ENCODE measurements at places on chromosomes 13 and 19. TPM values are rescaled to one million over a fixed set of nuclear protein-coding genes. Genes with fewer than 3 reads are reported as not detected.

GRCh38 chr19:50799547-50799851, 9.3 kb downstream of the ACP4 start:
- no peak for DNase-seq

The MEIS3 gene
- 6.3 TPM for total RNA-seq

The RASGRP4 gene
- not detected for total RNA-seq

The OR7C1 gene
- not detected for total RNA-seq

DNA sequence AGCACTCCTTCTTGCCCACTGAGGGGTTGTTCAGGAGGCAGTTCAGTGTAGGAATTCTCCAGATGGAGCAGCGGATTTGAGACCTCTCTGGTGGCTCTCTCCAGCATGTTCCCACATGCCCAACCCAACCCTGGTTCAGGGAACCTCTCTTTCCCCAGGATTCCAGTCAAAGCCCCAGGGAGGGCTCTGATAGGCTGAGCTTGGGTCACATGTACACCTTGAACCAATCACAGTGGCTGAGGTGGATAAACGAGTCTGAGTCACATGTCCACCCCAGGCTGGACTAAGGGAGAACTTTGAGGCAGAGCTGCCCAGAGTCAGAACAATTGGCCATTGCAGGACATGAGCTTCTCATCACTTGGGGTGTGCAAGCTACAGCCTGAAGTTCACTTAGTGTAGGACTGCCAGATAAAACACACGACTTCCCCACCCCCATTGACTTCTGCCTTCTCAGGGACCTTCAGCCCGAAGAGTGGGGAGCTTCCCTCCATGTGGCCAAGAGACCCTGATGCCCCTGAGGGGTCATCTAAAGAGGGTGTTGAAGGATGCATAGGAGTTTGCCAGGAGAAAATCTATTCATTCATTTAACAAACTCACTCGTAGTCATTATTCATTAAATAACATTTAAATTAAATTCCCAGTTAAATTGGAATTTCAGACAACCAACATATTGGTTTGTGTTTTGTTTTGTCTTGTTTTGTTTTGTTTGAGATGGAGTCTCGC, 4.0 kb upstream of the MAST3 start:
- peak; percentile 67 for DNase-seq

DNA sequence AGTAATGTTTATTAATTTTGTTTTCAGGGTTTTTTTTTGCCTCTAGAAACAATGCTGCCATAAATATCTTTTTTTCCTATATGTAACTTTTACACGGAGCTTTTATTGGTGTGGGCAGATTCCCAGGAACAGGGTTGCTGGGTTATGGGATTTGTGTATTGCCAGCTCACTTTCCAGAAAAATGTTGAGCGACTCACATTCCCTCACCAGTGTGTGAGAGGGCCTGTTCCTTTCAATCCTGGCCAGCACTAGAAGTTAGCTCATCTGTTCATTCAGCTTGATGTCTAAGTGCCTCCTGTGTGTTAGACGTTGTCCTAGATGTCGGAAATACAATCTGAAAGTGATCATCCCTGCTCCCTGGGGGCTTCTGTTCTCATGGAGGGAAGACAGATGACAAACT, 2.6 kb downstream of the ZNF71 start:
- no peak for DNase-seq

DNA sequence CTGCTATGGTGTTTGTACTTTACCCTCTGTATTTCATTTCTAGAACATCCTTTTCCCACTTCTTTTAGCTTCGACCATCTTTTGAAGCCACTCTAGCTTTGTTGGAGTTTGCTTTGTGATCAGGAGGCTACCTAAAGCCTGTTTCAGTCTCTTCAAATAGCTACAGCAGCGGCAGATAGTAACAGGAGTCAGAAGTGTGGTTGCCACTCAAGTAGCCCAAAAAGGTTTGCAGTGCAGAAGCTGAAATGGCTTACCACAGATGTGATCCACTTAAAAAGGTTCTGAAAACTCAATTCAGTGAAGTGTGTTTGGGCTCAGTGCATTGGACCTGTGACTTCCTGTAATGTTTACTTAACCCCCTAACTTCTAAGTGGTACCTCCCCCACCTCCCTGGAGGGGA, 26.2 kb downstream of the WASF3 start:
- DNase-seq: no peak

The SLITRK5 gene
- total RNA-seq: not detected

The PCDH20 gene
- total RNA-seq: 1.0 TPM

DNA sequence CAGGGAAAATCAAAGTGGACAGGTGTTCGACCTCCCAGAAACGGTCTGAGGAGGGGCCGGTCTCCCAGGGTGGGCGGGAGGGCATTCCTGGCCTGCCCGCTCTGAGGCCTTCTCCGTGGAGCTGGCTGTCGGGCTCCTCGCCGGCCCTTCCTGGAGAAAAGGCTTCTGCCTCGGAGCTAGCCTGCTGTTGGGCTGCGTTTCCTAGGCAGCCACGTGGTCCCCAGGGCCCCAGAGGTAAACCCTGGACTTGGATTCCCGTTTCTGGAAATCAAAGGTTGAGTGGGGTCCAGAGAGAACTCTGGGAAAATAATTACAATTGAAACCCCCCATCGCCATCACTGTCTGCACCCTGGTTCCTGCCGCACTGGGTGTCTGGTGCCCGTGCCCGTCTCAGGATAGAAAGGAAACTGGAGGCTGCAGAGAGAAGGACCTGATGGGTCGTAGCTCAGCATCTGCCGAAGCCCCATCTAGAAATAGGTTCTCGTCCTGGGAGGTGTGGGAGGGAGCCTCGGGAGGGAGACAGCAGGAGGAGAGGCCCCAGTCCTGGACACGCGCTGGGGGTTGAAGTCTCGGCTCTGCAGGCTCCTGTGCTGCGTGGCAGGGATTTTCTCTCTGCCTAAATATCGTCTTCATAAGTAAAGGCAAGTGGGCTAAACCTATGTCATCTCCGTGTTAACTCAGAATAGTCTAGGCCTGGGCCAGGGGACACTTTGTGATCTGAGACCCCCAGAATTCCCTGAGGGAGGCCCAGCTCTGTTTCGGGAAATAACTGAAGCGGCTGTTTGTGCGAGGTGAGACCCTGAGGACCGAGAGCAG, 7.7 kb upstream of the PROZ start:
- DNase-seq: no peak

GRCh38 chr13:91133941-91134802, 213.3 kb upstream of the MIR17HG start:
- DNase-seq: peak; percentile 61

All from HT1080 (cell line).